ENCODE measurements at places on chromosomes 1 and 21.

DNA sequence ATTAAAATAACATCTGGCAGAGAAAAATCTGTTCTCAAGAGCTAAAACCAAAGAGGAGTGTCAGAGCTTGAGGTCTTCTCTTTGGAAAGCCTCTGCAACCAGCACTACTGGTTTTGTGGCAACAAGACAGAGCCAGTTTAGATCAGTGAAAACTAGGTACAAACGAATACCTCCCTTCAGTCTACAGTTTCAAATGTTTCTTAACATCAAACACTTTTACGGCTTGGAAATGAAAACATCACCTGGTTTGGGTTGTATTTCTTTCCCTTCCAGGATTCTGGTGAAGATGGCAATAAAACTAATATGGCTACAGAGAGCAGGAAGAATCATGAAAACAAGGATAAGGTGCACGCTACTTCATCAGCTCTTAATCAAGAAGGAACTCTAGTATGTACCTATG is 339.4 kb upstream of the ESRRG start:
- no peak for DNase-seq

GRCh38 chr1:111242805-111243523 is 15.5 kb downstream of the CHI3L2 start:
- DNase-seq = no peak

DNA sequence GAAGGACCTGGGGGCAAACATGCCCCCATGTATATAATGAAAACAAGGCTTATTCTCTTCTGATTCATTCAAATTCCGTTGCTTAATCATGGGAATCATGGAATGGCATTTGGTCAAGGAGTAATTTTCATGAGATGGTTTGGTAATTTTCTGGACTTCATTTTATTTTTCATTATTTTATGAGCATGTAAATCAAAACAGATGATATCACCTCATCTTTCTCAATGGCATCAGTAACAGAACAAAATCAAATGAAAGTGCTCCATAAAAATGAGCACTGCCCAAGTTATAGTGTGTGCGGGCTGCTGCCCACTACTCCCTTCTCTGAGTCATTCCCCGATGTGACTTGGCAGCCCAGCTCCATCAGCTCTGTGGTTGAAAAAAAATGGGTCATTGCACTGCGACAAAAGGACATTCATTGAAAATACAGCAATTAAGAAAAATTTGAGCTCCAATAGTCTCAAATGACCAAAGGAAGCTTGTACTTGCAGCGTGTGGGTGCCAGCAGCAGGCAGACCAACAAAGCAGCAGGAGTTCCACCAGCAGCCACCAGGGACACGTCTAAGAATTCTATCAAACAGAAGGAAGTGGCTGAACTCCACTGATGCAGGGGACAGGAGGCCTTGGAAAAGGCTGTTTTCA is 84.3 kb upstream of the VAV3 start:
- no peak for DNase-seq

DNA sequence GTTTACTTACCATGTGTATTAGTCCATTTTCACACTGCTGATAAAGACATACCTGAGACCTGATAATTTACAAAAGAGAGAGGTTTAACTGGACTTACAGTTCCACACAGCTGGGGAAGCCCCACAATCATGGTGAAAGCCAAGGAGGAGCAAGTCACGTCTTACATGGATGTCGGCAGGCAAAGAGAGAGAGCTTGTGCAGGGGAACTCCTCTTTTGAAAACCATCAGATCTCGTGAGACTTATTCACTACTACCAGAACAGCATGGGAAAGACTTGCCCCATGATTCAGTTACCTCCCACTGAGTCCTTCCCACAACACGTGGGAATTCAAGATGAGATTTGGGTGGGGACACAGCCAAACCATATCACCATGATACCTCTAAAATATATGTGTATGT is 39.3 kb upstream of the ERRFI1 start:
- no peak for DNase-seq

- no peak for DNase-seq
Measured at GRCh38 chr1:240998441-240999015, 358.5 kb downstream of the RGS7 start.

DNA sequence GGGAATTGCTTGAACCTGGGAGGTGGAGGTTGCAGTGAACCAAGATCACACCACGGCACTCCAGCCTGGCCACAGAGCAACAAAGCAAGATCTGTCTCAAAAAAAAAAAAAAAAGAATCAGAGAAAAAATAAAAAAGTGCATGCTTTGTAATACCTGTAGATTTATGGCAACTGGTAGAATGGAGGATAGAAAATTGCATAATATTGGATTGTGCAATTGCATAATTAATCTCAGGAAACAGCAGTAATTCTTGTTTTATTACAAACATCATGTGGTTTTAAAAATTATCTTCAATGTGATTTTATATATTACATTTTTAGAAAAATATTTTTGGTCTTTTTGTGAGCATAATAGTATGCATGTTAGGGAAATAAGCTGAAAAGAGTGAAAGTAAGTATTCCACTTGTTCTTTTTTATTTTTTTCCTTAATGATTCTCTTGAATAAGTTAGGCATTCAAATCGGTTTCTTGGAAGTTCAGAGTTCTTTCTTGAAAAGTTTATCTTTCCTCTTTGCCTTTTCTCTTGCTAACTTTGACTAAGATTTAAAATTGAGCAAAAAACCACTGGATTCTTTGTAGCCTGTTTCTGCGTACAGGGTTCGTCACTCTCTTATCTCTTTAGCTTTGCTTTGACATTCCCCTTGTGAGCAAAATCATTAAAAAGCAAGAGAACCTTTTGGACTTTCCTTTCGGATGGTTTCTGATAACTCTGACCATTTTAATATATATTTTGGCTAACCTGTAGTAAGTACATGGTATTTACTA is 127.5 kb upstream of the ADAMTS5 start:
- DNase-seq = no peak

- DNase-seq = peak; percentile 3
Measured at GRCh38 chr21:45998276-45998701, 16.7 kb downstream of the COL6A1 start.

DNA sequence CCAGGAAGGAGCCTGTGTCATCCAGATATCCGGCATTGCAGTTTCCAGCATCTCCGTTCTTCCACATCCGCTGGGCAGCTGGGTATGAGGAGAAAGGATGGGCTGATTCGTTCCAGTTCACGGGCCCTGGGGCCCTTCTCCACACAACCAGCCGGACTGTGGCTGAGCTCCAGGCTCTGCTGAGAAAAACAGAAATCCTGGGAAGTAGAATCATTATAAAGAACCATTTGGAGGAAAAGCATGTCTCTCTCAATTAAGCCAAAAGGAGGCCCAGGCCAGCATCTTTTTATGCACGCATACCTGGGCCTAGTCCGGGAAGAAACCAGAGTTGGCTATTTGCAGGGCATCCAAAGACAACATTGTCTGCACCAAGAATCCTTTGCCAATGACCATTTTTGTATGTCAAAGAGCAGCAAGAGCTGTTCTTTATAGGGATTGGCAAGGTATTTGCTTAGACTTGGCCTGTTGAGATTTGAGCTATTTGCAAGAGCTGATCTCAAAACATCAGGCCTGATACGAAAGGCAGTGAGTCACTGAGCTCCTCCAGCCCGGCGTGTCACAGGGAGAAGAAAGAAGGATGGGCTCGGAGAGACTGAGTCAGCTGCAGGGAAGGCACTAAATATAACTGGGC is 84.9 kb upstream of the ARHGEF16 start:
- DNase-seq = no peak

DNA sequence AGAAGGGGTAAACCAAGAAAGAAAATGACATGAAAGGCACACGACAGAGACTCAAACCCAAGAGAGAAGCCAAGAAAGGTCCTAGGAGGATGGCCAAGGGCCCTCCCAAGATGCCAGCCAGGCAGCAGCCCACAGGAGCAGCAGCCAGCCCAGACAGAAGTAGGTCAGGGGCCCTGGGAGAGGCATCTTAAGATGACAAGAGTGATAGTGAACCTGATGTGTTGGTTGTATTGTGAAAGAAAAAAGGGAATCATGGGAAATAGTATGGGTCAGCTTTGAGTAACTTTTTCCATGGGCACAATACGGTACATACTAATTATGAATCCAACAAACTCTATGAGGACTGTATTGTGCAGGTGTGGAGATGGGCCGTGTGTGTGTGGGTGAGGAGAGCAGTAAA is 3.3 kb downstream of the CCSAP start:
- DNase-seq = peak; percentile 8

DNA sequence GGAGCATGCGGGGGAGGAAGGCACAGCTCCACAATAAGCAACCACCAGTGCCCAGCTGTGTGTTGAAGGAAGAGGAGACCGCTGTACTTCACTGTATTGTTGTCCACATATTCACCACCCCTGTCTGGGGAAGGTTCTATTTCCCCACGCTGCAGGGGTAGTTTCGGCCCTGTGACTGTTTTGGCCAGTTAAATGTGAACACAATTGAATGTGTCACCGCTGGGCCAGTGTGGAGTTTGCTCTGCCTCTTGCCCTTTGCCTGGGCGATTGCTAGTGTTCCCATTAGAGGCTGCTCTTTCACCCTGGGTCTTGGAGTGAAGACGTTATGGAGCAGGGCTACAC is 32.6 kb downstream of the UBE4B start:
- DNase-seq = no peak

DNA sequence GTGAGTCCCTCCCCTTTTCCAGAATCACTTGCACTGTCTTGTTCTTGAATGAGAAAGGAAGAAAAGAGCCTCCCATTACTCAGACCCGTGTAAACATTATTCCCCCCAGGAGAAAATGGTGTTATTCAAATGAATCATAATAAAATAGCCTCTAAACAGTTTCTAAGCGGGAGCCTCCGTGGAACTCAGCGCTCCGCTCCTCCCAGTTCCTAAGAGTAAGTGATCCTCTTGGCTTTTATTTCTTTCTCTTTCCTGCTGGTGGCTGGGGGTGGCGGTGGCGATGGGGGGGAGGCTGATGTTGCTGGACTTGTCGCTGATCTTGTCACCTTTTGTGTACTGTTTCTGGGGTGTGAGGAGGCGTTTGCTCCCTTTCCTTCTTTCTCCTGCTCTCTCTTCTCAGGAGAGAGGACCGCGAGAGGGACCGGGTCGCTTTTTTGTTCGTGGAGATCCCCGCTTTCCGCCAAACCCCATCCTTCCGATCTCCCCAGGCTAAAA is 781 bp downstream of the PROX1 start:
- DNase-seq = no peak

DNA sequence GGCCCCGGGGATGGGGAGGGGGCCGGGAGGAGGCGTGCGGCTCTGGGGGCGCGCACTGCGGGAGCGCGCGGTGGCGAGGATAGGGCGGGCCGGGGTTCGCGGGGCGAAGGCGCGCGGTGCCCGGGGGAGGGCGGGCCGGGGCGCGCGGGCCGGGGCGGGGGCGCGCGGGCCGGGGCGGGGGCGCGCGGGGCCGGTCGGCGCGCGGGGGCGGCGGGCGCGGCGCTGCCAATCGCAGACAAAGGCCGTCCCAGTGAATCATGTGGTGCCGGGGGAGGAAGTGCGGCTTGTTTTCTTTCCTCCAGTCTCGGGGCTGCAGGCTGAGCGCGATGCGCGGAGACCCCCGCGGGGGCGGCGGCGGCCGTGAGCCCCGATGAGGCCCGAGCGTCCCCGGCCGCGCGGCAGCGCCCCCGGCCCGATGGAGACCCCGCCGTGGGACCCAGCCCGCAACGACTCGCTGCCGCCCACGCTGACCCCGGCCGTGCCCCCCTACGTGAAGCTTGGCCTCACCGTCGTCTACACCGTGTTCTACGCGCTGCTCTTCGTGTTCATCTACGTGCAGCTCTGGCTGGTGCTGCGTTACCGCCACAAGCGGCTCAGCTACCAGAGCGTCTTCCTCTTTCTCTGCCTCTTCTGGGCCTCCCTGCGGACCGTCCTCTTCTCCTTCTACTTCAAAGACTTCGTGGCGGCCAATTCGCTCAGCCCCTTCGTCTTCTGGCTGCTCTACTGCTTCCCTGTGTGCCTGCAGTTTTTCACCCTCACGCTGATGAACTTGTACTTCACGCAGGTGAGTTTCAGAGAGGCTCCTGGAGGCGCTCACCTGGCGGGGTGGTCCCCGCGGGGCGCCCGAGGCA is at the start of gene GPR137B:
GPR137B (plus strand) TSS at position 287 of the 851 bp plus-strand sequence; CDS start at position 371, 84 bp downstream.
- DNase-seq = peak; percentile 55

DNA sequence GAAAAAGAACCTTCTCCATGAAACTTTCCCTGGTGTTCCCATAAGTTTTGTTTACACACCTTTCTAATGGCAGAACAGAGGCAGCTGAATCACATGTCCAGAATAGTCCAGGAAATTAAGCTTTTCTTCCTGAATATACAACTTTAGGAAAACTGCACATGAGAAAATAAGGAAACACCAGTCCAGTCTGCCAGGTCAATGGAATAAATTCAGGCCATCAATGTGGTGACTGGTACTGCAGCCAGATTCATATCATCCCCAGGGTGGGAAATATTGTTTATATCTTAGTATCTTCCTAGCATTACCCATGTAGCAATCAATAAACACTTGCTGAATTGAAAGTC is 6.7 kb upstream of the FBXO28 start:
- DNase-seq = no peak

Data from CD4-positive, alpha-beta memory T cell (primary cell).